ENCODE measurements at places on chromosomes 11 and 22.

- no peaks in the 10 kb centered on the region for H3K36me3 ChIP-seq
- H3K27ac ChIP-seq = no peak overlapping the region
- H3K4me1 ChIP-seq = peaks cover 2% of the 10 kb centered on the region
- no peak overlapping the region for H3K4me3 ChIP-seq
Measured at GRCh38 chr11:108881131-108881530, 216.3 kb downstream of the DDX10 start.

- H3K27ac ChIP-seq = no peak overlapping the region
- DNase-seq = no peak
- H3K36me3 ChIP-seq = no peaks in the 10 kb centered on the region
- peaks cover 3% of the 10 kb centered on the region for H3K27me3 ChIP-seq
- H3K4me3 ChIP-seq = no peak overlapping the region
Measured at GRCh38 chr11:12017243-12017678, 8.8 kb upstream of the DKK3 start.

- no peaks in the 10 kb centered on the region for H3K36me3 ChIP-seq
- H3K4me1 ChIP-seq = no peaks in the 10 kb centered on the region
- no peak for DNase-seq
Measured at GRCh38 chr11:17822401-17822781, 87.8 kb downstream of the KCNC1 start.

DNA sequence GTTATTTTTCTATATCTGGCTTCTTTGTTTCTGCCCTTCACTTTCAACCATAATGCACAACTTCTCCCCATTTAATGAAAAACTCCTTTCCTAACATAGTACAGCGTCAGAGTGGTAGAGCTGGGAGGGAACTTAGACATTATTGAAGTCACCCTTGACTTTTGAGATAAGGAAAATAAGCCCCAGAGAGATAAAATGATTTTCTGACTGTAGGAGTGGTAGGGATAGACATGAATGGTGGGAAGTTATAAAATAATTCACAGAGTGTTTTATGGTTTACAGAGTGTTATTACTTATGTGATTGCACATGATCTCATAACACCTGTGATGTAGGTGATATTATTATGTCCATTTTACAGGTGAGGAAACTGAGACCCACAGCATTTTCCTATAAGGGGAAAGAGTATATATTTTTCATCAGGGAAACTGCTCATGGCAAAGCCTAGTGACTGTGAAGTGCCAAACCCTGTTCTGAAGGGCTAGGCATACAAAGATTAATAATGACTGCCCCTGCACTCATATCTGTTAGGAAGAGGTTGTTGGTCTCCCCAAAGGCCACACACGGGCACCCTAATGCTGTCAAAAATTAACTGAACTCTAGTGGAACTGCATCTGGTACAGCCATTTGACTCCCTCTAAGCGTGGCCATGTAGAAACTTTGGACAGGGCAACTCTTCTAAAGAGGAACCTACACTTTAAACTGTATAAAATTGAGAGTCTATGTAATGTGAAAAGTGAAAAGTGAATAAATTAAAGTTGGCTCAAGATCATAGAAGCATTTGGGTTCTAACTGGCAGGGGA lies 61.1 kb upstream of the PICALM start:
- no peak for DNase-seq
- peaks cover 6% of the 10 kb centered on the region for H3K4me1 ChIP-seq
- no peak overlapping the region for H3K27ac ChIP-seq
- no peaks in the 10 kb centered on the region for H3K36me3 ChIP-seq

- peak within 1 kb of the TSS; percentile 99 for H3K4me3 ChIP-seq
- H3K36me3 ChIP-seq = no peaks in the 10 kb centered on the region
- peak within 1 kb of the TSS; percentile 97 for H3K27ac ChIP-seq
- DNase-seq = peak; percentile 91
- peaks cover 2% of the 10 kb centered on the region for H3K4me1 ChIP-seq
Measured at GRCh38 chr11:118251858-118252652, at the start of gene MPZL3. MPZL3 (minus strand) TSS chr11:118252365; CDS start chr11:118252294, 71 bp downstream.
